ENCODE measurements at places on chromosomes 7 and 10.

- DNase-seq = no peak
Observed at GRCh38 chr10:35498693-35499092, 106.4 kb upstream of the GJD4 start.

DNA sequence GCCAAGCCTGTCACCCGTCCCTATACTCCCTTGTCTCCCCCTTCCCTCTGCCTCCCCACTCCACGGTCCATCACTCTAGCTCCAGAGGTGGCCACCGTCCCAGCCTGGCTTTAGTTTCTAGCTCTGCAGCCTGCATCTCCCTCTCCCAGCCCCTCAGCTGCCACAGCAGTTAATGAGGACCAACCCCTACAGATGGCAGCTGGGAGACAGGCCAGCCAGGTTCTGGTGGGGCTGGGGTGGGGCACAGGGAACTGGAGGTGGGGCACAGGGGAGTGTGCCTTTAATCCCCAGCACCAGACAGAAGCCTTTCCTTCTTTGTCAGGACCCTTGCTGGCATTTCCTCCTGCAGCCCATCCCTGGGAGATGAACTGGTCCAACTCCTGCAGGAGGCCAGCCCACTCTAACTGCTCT lies 21.1 kb downstream of the UNC5B start:
- no peak for DNase-seq

- no peak for DNase-seq
Observed at GRCh38 chr10:78059906-78060702, 26.4 kb downstream of the RPS24 start.

GRCh38 chr7:49805371-49806007 lies 32.1 kb downstream of the VWC2 start:
- DNase-seq = no peak

GRCh38 chr7:9709216-9709615 lies 1264.5 kb upstream of the PHF14 start:
- DNase-seq = no peak

GRCh38 chr10:119652361-119652730 lies 1.2 kb downstream of the BAG3 start:
- DNase-seq = peak; percentile 84

- peak; percentile 92 for DNase-seq
Observed at GRCh38 chr7:22854158-22855048, 31.8 kb upstream of the TOMM7 start.

DNA sequence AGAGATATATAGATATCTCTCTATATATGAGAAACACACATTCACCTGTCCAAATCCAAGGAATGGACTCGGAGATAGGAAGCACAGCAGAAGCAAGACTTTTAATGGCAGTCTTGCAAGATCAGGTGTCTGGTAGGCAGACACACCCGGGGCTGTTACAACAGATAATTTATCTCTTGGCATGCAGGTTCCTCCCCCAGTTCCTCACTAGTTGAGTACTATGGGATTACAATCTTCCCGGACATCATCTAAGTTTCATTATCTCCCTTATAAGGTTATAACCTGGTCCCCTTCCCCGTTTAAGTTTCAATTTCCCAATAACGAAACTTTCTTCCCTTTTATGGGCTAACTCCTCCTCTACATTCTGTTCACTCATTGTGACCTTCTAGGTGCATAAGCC lies 399.3 kb downstream of the PPP1R3A start:
- no peak for DNase-seq

GRCh38 chr7:99490878-99491277 lies 9.2 kb downstream of the ZNF394 start:
- DNase-seq = no peak

DNA sequence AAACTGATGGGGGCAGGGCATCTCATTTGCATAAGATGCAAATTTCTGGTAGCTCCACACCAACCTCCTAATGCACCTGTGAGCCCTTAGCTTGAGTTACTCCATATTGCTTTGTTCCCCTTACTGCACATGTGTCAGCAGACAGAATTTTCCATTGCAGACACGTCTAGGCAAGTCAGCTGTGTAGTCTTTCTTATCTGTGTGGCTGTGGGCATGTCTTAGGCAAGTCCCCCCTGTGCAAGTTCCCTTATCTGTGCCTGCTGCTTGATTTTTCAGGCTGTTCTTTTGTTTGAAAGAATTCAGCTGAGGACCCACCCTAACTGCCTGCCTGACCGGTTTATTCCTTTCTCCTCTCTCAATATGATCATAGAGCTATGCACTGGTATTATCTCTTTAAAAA lies 28.5 kb upstream of the TRIM24 start:
- DNase-seq = no peak

DNA sequence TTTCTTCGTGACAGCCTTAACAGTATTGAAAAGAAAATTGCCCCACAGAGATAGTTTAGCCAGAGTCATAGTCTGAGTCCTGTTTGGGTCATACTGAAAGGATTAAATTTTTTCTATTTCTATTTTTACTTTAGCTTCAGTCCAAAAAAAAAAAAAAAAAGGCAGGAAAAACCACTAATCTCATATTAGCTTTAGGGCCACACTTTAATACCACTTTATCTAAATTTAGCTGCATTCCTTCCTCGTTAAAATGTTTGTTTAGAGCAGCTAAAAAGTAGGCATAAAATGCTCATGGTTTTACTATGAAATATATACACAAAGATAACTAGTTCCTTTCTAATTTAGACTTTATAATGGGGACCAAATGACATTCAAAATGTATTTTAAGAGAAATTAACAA lies 216.5 kb upstream of the TMEM196 start:
- DNase-seq = no peak

GRCh38 chr10:6333973-6334372 lies 131.2 kb downstream of the PFKFB3 start:
- no peak for DNase-seq

- peak; percentile 46 for DNase-seq
Observed at GRCh38 chr10:90227786-90228185, 526.4 kb downstream of the KIF20B start.

DNA sequence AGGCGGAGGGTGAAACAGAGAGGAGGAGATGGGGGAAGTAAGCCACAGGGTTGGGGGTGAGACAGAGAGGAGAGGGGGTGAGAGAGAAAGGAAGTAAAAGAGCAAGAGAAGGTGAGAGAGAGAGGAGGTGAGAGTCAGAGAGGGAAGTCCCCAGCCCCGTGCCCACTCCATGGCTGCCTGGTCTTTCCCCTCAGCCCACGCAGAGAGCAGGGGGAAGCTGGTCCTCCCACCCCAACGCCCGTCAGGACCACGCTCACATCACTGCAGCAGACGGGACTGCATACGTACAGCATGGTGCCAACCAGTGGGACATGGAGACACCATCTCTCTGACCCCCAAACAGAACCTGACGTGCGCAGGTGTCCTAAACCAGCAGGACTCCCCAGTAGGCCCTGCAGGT lies 12.1 kb upstream of the PDGFA start:
- no peak for DNase-seq

- DNase-seq = no peak
Observed at GRCh38 chr7:124762611-124763143, 2.9 kb downstream of the GPR37 start.

- DNase-seq = peak; percentile 73
Observed at GRCh38 chr7:133797818-133798520, 329.2 kb upstream of the LRGUK start.

DNA sequence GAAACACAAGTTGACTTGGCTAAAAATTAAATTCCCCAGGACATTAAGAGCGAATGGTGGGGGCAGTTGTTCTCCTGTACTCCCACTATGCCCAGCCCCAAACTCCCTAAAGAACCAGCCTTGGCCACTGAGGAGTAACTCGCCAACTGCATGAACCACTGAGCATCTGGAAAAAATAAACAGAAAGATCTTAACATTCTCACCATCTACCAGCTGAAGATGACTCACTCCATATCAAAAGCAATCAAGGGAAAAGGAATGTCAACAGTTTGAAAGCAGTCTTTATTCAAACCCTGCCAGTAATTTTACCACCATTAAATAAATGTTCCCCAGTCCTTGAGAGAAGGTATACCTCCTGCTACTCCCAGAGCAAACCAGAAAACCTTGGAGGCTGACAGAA lies 45.4 kb downstream of the CTTNBP2 start:
- DNase-seq = peak; percentile 71

GRCh38 chr7:20232848-20233247 lies 15.7 kb upstream of the MACC1 start:
- no peak for DNase-seq

- DNase-seq = no peak
Observed at GRCh38 chr10:79301754-79302530, 45.3 kb upstream of the PPIF start.

GRCh38 chr10:89645742-89646172 lies 715 bp upstream of the PANK1 start:
- no peak for DNase-seq

DNA sequence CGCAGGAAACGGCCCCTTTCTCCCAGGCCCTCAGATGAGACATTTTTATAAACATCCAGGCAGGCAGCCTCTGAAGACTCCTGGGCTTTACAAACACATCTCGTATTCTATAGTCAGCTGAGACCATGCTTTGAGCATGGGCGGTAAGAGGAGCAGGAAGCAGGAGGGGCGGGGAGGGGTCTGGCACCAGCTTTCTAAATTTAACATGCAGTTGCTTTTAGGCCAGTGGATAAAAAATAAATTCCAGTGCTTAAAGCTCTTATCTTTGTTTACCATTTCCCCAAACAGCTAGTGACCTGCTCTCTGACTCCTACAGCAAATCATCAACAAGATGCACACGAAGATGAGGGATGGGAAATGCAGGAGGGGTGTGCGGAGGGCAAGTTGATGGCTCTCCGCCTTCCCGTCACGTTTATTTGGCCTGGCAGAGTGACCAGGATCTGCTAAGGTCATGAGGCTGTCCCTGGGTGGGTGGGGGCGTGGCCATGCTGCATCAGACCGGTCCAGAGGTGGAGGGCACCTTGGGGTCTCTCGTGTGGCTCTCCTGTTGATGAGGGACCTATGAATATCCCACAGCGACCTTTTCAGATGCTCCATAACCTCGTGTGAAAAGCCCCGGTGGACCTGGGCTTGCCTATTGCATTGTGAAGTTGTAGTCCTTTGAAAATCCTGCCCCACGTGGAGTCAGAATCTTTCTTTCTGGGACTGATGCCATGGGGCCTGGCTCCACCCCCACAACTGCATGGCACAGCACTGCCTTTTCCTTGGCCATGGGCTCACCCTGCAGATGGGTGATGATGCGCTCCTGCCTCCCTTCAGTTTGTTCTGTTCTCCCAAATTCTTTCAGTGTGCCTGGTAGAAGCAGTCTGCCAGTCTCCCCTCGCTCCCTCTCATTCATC lies 67.5 kb downstream of the PARP12 start:
- DNase-seq = no peak

GRCh38 chr10:35606430-35606829 lies 1.3 kb downstream of the GJD4 start:
- DNase-seq = peak; percentile 8

GRCh38 chr10:128418819-128419218 lies 292.6 kb upstream of the MKI67 start:
- no peak for DNase-seq

DNA sequence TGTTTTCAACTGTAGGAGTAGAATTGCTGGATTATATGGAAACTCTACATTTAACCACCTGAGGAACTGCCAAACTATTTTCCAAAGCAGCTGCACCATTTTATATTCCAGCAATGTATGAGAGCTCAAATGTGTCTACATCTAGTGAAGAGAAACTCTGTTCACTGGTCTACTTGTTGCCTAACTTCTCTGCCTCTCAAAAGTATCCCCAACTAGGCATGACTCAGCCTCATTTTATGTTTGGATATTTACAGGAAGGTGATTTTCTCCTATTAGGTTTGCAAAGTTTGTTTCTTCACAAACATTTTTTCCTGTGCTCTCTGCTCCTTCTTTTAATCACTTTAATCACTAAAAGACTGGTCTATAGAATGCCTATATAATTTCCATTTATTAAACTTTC lies 37.1 kb upstream of the SRI start:
- DNase-seq = no peak

DNA sequence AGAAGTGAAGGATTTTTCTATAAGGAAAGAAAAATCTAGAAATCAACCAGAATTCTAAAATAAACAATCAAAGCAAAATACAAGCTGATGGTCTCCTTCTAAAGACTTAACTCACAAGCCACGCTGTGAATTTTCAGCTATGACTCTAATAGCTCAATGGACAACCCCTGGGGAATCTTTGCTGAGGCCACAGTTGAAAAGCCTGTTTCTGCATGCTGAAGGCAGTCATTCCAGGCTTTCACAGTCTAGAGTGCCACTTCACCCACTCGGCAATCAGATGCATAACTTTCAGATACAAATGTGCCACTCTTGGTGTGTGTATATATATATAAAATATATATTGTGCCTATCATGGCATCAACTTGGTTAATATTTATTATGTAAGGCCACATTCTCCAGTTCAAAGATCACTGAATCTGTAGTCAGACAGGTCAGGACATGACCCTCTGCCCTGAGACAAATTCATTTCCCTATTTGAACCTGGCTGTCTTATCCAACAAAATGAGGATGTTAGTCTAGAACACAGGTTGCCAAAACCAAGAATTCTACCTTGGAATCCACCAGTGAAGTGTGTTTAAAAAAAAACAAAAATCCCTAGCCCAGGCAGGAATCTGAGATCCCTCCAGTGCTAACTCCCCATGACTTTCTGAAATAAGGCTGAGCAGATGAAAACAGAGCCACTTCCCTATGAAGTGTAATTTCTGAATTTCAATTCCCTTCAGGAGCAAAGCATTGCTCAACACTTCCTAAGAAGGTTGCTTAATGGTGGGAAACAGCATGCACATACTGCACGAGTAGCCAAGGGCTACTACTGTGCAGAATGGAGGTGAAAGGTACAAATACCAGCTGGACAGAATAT lies 9.9 kb downstream of the LIPA start:
- DNase-seq = no peak

- DNase-seq = no peak
Observed at GRCh38 chr7:10718768-10719167, 254.9 kb upstream of the PHF14 start.

- DNase-seq = no peak
Observed at GRCh38 chr7:33814936-33815335, 90.4 kb upstream of the BMPER start.

DNA sequence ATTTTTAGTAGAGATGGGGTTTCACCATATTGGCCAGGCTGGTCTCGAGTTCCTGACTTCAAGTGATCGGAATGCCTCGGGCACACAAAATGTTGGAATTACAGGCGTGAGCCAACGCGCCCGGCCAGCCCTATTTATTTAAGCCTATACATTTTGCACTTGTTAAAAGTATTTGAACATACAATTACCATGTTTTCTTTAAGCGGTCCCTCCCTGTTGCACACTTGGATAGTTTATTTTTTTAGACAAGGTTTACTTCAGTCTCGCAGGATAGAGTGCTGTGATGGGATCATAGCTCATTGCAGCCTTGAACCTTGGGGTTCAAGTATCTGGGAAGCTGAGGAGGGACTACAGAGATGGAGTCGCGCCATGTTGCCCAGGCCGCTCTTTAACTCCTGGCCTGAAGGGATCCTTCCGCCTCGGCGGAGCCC lies 35.7 kb upstream of the SRRM3 start:
- no peak for DNase-seq

- peak; percentile 50 for DNase-seq
Observed at GRCh38 chr10:117167789-117168674, 29.3 kb upstream of the KCNK18 start.

DNA sequence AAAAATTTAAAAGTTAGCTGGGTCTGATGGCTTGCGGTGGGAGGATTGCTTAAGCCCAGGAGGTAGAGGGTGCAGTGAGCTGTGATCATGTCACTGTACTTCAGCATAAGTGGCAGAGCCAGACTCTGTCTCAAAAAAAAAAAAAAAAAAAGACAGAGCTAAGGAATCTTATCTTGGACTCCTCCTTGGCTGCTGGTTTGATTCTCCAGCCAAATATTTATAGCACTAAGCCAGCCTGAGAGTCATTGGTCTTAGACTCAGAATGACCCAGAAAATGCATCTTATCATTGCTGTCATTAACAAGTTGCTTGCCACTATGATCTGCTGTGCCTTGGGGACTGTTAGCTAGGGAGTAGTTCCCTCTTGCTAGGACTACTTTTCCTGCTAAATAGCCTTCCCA lies 164.7 kb downstream of the GNAT3 start:
- DNase-seq = no peak

Data from ELR (cell line).